ENCODE measurements at places on chromosomes 2 and 18.

GRCh38 chr18:8503248-8503647 lies 106.0 kb upstream of the RAB12 start:
- no peak for DNase-seq

DNA sequence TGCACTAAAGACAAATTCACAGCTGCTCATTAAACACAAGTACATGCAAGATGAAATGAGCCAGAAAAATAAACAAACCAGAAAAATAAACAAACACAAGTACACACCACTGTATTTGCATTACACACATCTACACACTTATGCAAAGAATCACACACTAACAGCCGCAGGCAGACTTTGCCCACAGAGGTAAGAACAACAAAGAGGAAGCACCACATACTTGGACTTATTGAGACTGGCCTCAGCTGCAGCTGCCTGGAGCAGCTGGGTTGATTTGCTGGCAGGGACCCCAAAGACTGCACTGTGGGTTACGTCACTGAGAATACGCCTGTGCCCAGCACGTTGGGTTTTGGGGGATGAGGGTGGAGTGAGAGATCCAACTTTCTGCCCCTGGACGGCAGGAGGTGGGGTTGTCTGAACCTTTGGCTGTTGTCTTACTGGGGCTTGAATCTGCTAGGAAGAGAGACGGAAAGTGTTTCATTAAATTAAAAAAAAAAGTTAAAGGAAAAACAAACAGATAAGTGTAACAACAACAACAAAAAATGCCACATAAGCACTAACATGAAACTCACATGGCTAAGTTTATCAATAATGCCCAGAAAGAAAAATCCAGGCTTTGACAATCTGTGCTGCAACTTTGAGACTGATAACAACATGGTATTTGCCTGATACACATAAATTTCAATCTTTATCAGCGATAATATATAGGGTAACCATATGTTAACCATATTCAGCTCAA lies 71.9 kb upstream of the NFU1 start:
- no peak for DNase-seq

GRCh38 chr2:96251721-96252292 lies 14.0 kb downstream of the TMEM127 start:
- DNase-seq: no peak

- no peak for DNase-seq
Measured at GRCh38 chr2:215527736-215528135, 91.9 kb upstream of the FN1 start.

DNA sequence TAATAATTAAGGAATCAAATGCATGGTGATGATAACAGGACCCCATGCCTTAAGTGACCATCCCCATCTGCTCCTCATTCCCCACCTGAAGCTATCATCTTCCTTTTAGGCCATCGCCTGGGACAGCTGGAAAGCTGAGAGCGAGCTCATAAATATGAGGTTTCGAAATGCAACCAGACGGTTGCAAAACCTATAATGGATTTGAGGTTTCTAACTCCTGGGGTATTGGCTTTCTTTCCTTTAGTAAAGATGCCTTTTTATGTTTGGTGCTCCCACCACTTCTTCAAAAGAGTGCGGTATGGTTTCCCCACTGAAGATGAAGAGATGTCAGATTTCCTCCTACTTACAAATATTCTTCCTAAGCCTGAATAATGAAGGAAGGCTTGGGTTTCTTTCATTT lies 1589.5 kb upstream of the PIK3C3 start:
- DNase-seq: no peak

GRCh38 chr2:155730804-155731203 lies 601.7 kb downstream of the NR4A2 start:
- DNase-seq: no peak

DNA sequence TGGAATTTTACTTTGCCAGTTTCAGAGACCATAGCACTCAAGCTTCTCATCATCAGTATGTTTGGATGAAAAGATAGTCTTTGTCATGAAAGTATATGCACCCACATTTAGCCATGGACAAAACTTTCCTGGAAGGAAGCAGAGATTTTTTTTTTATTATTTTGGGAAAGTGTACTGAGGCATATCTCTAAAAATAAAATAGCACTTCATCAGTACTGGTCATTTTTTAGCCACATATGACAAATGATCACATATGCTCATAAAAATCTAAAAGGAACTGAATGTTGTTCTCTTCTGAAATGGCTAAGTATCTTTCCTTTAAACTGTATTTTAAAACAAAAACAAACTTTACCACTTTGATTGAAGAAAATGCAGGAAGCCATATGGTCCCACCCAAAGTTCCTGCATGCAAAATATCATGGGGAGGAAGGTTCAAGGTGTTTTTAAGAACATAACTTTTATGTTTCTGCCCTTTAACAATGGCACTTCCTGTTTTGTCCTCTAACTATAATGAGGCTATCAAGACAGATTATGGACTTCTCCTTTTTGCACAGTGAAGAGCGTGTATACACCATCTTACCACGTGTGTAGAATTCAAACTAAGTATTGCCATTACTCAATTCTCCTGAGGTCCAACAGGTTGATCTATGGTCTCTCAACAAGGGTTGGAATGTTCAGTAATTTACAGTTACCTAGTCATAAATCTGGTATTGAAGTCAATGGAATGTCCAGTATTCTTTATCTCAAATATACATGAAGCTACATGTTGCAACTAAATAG lies 77.1 kb upstream of the SLC39A10 start:
- no peak for DNase-seq

GRCh38 chr18:57230861-57231585 lies 84.1 kb downstream of the BOD1L2 start:
- DNase-seq: no peak

DNA sequence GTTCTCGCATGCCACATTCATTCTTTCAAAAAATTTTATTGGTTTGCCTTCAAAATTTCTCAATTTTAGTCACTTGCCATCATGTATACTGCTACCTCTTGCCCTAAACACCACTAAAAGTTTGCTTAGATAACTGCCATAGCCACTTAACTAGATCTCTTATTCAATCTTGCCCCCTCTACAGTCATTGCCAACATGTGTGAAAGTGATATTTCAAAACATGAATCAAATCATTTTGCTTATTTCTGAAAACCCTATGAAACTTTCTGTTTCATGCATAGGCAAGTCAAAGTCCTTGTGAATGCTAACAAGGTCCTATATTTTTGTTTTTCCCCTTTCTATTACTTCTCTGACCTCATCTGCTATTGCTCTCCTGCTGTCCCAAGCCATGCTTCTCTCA lies 397.1 kb downstream of the KCNJ3 start:
- no peak for DNase-seq

- DNase-seq: no peak
Measured at GRCh38 chr2:128452024-128452411, 133.3 kb upstream of the HS6ST1 start.

DNA sequence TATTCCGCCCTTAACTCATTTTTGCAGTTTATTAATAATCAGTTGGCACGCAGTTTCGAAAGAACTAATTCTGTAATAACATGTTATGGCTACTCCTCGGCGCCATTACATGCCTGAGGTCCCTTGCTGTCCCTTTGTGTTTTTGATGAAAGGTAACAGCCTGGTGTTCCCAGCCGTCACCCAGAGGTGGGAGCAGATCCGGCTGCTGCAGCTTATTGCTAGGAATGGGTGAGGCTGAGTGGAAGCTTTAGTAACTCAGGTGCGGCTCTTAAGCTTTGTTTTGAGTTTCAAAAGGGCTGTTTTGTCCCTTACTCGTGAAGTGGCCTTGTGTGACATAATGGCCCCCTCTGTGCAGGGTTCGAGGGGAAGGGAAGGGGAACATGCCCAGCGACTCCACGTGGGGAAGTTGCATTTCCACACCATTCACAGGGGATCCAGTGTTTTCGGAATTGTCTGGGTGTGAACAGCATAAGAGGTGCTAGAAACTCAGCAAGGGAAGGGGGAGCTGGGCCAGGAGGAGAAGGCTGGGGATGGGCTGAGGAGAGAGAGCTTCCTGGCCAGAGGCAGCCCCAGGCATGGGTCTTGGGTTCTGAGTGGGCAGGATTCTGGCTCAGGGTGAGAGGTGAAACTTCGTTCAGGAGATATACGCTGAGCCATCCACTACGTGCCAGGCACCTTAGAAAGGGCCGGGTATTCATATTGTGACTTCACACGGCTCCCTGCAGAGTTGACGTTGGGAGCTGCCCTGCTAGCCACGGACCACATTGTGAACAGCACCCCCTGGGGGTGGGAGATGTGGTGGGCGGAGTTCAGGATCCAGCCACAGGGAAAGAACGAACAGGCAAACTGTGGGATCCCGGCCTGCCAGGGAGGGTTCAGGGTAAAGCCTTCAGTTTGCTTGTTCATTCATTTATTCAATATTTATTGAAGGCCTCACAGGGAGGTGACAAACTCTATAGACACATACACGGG lies 84.4 kb downstream of the TGOLN2 start:
- no peak for DNase-seq

DNA sequence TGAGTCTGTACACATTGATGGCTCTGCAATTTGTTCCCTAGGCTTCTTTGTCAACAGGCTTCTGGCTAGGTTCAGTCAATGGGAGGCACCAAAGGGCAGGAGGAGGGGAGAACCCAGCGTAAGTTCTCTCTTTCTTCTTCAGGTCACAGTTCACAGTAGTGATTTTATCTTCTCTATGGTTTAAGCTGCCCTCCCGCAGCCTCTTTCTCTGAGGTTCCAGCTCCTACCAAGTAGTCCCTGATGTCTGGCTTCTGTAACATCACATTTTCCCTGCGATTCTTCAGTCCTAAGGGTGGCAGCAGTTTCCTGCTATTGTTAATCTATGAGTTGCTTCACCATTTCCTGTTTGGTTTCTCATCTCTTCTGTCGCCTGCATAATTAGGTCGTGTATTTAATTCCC lies 107.4 kb downstream of the CPO start:
- DNase-seq: peak; percentile 2

DNA sequence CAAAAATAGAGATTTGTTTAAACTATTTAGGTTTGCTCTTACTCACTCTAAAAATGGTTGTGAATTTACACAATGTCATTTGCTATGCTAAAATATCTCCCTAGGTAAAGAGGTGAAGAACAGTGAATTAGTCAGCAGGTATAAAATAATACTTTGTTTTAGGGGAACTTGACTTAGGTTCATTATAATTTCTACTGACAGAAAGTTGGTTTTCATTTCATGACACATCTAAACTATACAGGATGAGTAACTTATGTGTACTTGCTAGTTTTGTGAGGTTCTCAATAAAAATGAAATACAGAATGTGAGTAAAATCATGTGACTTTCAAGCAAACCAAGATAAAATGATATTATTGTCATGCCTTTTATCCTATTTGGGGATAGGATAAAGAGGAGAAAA lies 66.0 kb downstream of the DIS3L2 start:
- no peak for DNase-seq

GRCh38 chr2:120473522-120474271 lies 127.8 kb downstream of the INHBB start:
- DNase-seq: no peak

DNA sequence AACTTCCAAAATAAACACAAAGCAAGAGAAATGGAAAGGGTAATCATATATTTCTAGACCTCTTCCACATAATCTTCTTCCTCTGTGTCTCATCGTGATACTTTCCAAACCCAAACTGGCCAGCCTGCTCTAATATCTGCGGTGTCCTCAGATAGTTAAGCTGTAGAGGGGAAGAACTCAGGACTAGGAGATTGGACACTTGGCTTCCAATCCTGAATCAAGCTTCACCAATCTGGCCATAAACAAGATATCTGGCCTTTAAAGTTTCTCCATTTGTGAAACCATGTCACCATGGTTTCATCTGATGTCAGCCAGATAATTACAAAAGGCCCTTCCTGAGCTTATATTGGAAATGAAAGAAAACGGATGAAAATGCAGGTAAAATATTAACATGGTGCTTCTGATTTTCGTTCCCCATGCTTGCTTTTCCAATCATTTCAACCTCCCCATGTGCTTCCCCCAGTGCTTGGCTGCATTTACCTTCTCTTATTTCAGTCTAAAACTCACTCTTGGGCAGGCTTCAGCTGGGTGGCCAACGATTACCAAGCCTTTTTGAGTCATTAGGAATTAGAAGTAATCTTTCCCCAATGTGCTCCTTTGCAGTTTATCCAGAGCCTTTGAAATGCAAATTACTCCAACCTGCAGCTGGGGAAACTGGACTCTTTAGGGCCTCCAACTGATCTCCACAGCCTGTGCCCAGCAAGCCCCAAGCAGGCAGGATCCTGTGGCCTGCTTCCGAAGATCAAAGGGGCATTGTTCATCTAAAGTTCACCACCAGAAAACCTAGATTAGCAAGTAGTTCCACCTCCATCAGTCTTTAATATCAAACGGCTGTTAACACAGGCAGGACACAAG lies 44.5 kb upstream of the MYCN start:
- no peak for DNase-seq

GRCh38 chr2:127627740-127628571 lies 18.0 kb upstream of the GPR17 start:
- no peak for DNase-seq

DNA sequence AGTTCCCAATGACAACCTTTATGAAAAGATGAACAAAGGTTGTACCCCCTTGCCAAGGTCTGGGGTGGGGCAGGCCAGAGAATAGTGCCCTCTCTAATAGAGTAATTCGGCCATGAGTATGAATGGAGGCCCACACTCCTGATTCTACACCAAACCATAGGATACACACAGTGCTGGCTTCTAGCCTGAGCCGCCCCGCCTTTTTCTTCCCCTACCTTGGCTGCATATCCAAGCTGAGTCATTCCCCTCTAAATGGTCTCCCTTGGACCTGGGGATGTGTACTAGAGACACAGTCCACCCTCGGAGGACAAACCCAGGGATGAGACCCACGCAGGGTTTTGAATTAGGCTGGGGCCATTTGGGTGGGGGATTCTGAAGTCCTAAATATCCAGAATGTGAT lies 107.2 kb upstream of the CAPN13 start:
- DNase-seq: no peak

DNA sequence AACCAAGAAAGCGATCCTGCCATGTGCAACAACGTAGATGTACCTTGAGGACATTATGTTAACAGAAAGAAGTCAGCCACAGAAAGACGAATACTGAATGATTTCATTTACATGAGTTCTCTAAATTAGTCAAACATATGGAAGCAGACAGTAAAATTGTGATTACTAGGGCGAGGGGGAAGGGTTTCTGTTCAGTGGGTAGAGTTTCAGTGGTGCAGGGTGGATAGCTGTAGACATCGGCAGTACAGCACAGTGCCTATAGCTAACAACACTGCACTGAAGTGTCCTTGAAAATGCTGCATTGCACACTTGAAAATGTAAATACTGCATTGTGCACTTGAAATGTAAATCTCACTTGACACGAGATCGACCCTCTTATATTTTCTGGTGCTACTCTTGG lies 275.3 kb downstream of the GALR1 start:
- DNase-seq: no peak

- DNase-seq: no peak
Measured at GRCh38 chr18:55588111-55588869, at the start of gene TCF4. TCF4 (minus strand) TSS chr18:55588192; CDS start chr18:55587116, 1,076 bp downstream.

GRCh38 chr18:37604032-37604431 lies 38.4 kb upstream of the CELF4 start:
- no peak for DNase-seq

- no peak for DNase-seq
Measured at GRCh38 chr2:37720533-37721200, 49.2 kb upstream of the CDC42EP3 start.

Data from stimulated activated CD8-positive, alpha-beta memory T cell treated with anti-CD3 and anti-CD28 coated beads, Interleukin-7, amount 100 ng/mL, for 1 hour (primary cell).